ENCODE measurements at places on chromosomes 5 and 9. TPM values are rescaled to one million over a fixed set of nuclear protein-coding genes. Genes with fewer than 3 reads are reported as not detected.
A peak's percentile ranks its signal among the peaks of the same experiment; 100 is the strongest.

- H3K36me3 ChIP-seq = peaks cover 71% of the 10 kb centered on the region
- peak overlapping the region; percentile 37 for H3K4me3 ChIP-seq
- H3K27ac ChIP-seq = peak overlapping the region; percentile 81
- no peak for DNase-seq
- peaks cover 48% of the 10 kb centered on the region for H3K4me1 ChIP-seq
Measured at GRCh38 chr9:131263701-131264100, 12.6 kb downstream of the FAM78A start.

GRCh38 chr5:126508962-126509279, 85.7 kb downstream of the GRAMD2B start:
- H3K27ac ChIP-seq = no peak overlapping the region
- no peaks in the 10 kb centered on the region for H3K27me3 ChIP-seq
- H3K4me3 ChIP-seq = no peak overlapping the region
- DNase-seq = no peak
- H3K36me3 ChIP-seq = no peaks in the 10 kb centered on the region
- peaks cover 11% of the 10 kb centered on the region for H3K4me1 ChIP-seq

DNA sequence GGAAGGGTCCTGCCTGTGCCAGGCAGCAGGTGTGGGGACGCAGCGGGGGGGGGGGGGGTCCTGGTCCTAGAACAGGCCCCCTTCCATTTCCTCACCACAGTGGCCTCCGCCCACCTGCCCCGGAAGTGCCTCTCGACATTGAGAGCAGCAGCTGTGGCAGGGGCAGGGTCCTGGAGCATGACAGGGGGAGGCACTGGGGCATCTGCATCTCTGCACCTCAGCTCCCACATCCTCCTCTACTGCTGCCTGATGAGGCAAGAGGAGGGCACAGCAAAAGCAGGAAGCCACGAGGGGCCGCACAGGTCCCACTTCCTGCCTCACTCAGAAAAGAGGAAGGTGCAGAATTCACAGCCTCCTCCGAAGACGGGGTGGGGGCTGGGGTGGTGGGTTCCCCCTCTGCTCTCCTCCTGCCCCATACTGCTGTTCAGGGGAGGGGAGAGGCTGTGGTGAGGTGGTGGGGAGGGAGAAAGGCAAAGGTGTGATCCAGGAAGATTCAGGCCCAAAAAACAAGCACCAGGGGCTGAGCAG, 14.8 kb downstream of the AKNA start:
- DNase-seq = peak; percentile 83
- peaks cover 77% of the 10 kb centered on the region for H3K4me1 ChIP-seq
- H3K27me3 ChIP-seq = no peaks in the 10 kb centered on the region
- peaks cover 83% of the 10 kb centered on the region for H3K36me3 ChIP-seq
- H3K27ac ChIP-seq = peak overlapping the region; percentile 85

- H3K4me1 ChIP-seq = peaks cover 9% of the 10 kb centered on the region
- H3K27me3 ChIP-seq = peaks cover 23% of the 10 kb centered on the region
- no peak overlapping the region for H3K4me3 ChIP-seq
- H3K27ac ChIP-seq = no peak overlapping the region
Measured at GRCh38 chr9:805151-805550, 36.3 kb upstream of the DMRT1 start.

The PCDHB4 gene
- not detected for total RNA-seq

The PKN3 gene
- 28.0 TPM for total RNA-seq

Data from activated T-helper 2 cell treated with anti-CD3 and anti-CD28 coated beads, Interferon-gamma antibody, Interleukin-2, Interleukin-4, amounts not matched to agents 10 μg/mL and 5 μg/mL and 100 μg/mL, durations not matched to agents 14 hours and 24 hours and 36 hours (primary cell).